ENCODE measurements at places on chromosomes 1 and 21.

DNA sequence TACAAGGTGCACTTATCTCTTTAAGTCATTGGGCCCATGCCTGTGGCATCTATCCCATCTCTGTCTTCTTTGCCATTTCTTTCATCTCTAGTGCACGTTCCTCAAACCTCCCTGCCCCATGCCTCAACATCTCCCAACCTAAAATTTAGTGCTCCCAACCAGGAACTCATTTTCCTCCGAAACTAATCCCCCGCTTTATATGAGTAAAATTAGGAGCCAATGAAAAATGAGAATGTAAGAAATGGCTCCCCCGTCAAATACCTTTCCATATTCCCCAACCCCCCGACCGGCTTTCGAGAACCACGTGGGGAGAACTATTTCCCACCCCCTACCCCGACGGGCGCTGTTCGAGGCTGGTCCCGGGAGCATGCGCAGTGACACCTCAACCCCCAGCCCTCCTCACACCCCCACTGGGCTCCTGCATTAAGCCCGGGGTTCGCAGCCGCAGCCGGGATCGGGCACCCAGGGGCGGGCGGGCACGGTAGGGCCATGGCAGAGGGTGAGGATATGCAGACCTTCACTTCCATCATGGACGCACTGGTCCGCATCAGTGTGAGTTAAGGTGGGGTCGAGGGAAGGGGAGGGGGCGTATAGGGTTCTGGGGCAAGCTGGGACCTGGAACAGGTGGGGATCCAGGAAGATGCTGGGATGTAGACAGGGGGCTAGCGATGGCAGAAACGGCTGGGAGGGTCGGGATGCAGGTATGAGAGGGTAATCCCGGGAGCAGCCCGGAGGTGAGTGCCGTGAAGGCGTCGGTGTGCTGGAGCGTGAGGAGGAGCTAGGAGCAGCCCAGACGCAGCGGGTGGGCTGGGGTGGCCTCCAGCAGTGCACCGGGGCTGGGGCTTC is at the start of gene TRIM46:
TSS of gene TRIM46 (plus strand) at position 372 of the 846 bp plus-strand sequence. CDS start at position 490, 118 bp downstream.
- no peaks in the 10 kb centered on the region for H3K27me3 ChIP-seq
- H3K27ac ChIP-seq: peak within 1 kb of the TSS; percentile 84
- H3K36me3 ChIP-seq: peaks cover 25% of the 10 kb centered on the region
- peak; percentile 61 for DNase-seq

- no peak overlapping the region for H3K27ac ChIP-seq
- DNase-seq: no peak
- H3K27me3 ChIP-seq: no peaks in the 10 kb centered on the region
- H3K4me3 ChIP-seq: no peak overlapping the region
- H3K4me1 ChIP-seq: no peaks in the 10 kb centered on the region
- no peaks in the 10 kb centered on the region for H3K36me3 ChIP-seq
Observed at GRCh38 chr1:81558291-81559076, 242.2 kb upstream of the ADGRL2 start.

DNA sequence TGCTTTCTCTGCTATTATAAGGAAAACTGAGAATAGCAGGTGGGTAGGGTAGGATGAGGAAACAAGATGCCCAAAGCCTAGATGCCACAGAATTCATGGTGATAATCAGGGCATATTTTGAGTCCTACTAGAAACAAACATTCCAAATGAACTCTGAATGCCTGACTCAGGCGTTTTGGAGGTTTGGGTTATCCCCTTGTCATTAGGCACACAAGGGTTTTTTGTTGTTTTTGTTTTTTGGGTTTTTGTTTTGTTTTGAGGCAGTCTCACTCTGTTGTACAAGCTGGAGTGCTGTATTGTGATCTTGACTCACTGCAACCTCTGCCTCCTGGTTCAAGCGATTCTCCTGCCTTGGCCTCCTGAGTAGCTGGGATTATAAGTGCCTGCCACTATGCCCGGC is 19.2 kb downstream of the SYNC start:
- H3K27me3 ChIP-seq: no peaks in the 10 kb centered on the region
- no peaks in the 10 kb centered on the region for H3K4me1 ChIP-seq
- peaks cover 60% of the 10 kb centered on the region for H3K36me3 ChIP-seq
- H3K27ac ChIP-seq: no peak overlapping the region

DNA sequence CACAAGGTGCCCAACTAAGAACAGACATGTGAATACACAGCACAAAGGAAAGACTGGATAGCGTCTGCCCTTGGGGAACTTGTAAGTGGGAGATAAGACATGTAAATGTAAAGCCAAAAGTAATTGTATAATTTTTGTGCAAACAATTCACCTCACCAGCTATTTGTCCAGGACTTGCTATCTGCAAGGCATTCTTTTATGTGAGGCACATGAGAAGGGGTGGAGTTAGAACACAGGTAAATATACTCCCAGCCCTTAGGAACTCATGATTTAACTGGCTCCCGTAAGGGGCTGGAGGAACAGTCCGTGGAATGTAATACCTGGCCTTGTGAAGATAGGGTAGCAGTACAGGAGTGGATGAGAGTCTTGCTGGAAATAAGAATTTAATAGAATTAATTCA is 61.3 kb downstream of the CDK18 start:
- no peak overlapping the region for H3K4me3 ChIP-seq
- no peak for DNase-seq
- no peaks in the 10 kb centered on the region for H3K36me3 ChIP-seq
- peaks cover 6% of the 10 kb centered on the region for H3K4me1 ChIP-seq
- no peak overlapping the region for H3K27ac ChIP-seq

DNA sequence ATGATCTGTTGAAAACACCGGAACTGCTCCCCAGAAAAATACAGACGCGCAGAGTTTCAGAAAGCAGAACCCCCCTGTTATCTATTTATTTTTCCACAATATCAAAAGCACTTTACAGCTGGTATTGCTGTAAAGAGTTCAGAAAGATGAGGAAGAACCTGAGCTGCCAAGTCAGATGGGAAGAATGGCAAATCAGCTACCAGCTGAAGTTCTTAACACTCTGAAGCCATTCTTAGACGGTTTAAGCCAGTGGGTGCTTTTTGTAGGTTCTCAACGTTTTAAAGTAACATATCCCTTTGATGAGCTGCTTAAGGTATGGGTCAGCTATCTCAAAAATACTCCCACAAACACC is 714 bp upstream of the AKIRIN1 start:
- peak; percentile 65 for DNase-seq
- peak overlapping the region; percentile 66 for H3K4me3 ChIP-seq
- peaks cover 8% of the 10 kb centered on the region for H3K36me3 ChIP-seq
